Urinary bladder (tissue), 4 donors: ENCODE measurements at places on chromosomes 16 and 17. TPM values are rescaled to one million over a fixed set of nuclear protein-coding genes. Genes with fewer than 3 reads are reported as not detected.

GDPD3 gene
- total RNA-seq, result 4.6 TPM

PPY gene
- not detected for total RNA-seq

SDR42E2 gene
- not detected for total RNA-seq

AHSP gene
- total RNA-seq, result 9.2 TPM

TTLL6 gene
- total RNA-seq, result not detected

STH gene
- total RNA-seq, result not detected

GINS2 gene
- total RNA-seq, result 6.9 TPM

CTRB2 gene
- not detected for total RNA-seq

FSCN2 gene
- total RNA-seq, result 0.69 TPM

MLKL gene
- total RNA-seq, result 5.2 TPM

LYRM9 gene
- 8.0 TPM for total RNA-seq

QRICH2 gene
- total RNA-seq, result 3.2 TPM

G6PC1 gene
- total RNA-seq, result not detected

CORO1A gene
- 9.6 TPM for total RNA-seq

HOXB1 gene
- total RNA-seq, result not detected

SERPINF2 gene
- total RNA-seq, result 0.37 TPM

KRT12 gene
- total RNA-seq, result not detected

C1QL1 gene
- total RNA-seq, result 12.6 TPM

TP53TG3 gene
- total RNA-seq, result not detected

PRSS33 gene
- total RNA-seq, result not detected

KRT32 gene
- total RNA-seq, result not detected

HOXB3 gene
- total RNA-seq, result 10.8 TPM

TNRC6A gene
- 72.8 TPM for total RNA-seq

OTOP3 gene
- total RNA-seq, result not detected

KATNIP gene
- total RNA-seq, result 15.2 TPM

CCL11 gene
- total RNA-seq, result 1.7 TPM

FOXL1 gene
- total RNA-seq, result 7.8 TPM

IL17C gene
- total RNA-seq, result not detected

ZNF276 gene
- 17.9 TPM for total RNA-seq
